ENCODE measurements at places on chromosomes 1 and 21.

- DNase-seq: no peak
Observed at GRCh38 chr1:220370041-220370700, 97.9 kb upstream of the RAB3GAP2 start.

GRCh38 chr21:43767984-43768867 lies 7.9 kb downstream of the CSTB start:
- no peak for DNase-seq

DNA sequence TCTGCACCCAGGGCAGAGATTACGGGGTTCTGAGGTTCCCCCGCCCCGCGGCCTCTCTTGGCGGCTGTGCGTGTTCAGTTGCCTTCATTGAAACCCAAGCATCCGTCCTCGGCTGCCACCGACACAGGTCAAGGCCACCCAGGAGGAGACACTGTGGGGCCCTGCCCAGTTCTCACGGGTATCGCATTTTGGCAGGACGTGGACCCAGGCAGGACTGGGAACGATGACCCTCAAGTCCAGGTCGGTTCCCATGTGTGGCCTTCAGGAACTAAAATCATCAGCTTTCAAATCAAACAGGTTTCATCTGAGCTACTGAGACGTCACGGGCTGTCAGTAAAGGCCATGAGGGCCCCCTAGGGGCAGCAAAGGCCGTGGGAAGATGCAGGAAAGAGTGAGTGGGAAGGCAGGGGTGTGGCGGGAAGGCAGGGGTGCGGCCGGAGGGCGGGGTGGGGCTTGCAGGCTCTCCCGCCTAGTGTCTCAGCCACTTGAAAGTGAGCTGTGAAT lies 7.0 kb upstream of the C1orf174 start:
- DNase-seq: no peak

- DNase-seq: no peak
Observed at GRCh38 chr1:183652547-183653461, at the start of gene APOBEC4. Gene APOBEC4, minus strand, starts transcription at chr1:183653316. Its CDS starts 4,535 bp downstream, at chr1:183648781.

DNA sequence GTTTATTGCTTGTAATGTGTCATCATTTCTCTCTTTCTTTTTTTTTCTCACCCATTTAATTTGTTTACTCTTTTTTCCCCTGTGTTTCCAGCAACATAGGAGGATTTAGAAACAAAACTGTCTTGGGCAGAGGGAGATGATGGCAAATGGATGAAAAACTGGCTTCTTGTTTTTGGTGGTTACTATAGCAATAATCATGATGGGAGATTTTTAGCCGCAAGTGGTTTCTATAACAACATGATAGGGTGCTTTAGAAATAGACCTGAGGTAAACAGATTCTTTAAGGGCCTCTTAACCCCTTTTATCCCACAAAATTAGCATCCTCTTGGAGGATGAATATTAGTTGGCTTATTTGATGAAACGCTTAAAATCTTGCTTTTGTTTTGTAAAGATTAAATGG lies 51.6 kb downstream of the CRB1 start:
- DNase-seq: no peak

DNA sequence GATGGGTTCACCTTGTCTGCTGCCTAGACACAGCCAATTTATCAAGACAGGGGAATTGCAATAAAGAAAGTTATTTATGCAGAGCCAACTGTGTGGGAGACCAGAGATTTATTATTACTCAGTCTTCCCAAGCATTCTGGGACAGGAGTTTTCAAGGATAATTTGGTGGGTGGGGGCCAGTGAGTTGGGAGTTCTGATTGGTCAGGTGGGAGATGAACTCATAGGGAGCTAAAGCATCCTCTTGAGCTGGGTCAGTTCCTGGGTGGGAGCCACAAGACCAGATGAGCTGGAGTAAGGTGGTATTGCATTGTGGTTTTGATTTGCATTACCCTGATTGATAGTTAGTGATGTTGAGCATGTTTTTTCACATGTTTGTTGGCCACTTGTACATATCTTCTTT lies 86.1 kb downstream of the PRKAB2 start:
- no peak for DNase-seq

GRCh38 chr1:192916021-192916420 lies 107.2 kb downstream of the RGS2 start:
- no peak for DNase-seq

DNA sequence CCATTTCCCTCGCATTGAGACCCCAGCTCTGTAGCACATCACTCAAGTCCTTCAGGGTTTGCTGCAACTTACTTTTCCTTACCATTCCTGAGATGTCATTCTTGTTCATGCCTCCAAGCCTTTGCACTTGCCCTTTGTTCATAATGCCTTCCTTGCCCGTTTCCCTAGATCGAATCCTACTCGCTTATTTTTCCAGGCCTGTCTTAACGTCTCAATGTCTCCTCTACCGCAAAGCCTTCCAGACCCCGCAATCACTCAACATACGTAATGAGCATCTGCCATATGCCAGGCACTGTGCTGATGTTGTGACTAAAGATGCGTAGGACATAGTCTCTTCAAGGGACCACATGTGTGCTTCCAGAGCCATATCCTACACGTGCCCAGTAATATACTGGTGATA lies 31.1 kb upstream of the CNIH3 start:
- DNase-seq: no peak

GRCh38 chr21:46195595-46196195 lies 11.4 kb upstream of the SPATC1L start:
- DNase-seq: no peak

GRCh38 chr1:228527596-228527995 lies 40.4 kb downstream of the RNF187 start:
- DNase-seq: no peak

GRCh38 chr1:208113011-208113410 lies 131.2 kb downstream of the PLXNA2 start:
- no peak for DNase-seq

- DNase-seq: no peak
Observed at GRCh38 chr1:167911413-167911812, 2.5 kb downstream of the ADCY10 start.

GRCh38 chr1:218718977-218719376 lies 373.8 kb downstream of the TGFB2 start:
- no peak for DNase-seq

GRCh38 chr21:35147439-35147838 lies 98.3 kb upstream of the RUNX1 start:
- no peak for DNase-seq

GRCh38 chr21:26833011-26833410 lies 12.2 kb downstream of the ADAMTS1 start:
- no peak for DNase-seq

GRCh38 chr1:184882957-184883815 lies 91.1 kb downstream of the NIBAN1 start:
- peak; percentile 76 for DNase-seq

DNA sequence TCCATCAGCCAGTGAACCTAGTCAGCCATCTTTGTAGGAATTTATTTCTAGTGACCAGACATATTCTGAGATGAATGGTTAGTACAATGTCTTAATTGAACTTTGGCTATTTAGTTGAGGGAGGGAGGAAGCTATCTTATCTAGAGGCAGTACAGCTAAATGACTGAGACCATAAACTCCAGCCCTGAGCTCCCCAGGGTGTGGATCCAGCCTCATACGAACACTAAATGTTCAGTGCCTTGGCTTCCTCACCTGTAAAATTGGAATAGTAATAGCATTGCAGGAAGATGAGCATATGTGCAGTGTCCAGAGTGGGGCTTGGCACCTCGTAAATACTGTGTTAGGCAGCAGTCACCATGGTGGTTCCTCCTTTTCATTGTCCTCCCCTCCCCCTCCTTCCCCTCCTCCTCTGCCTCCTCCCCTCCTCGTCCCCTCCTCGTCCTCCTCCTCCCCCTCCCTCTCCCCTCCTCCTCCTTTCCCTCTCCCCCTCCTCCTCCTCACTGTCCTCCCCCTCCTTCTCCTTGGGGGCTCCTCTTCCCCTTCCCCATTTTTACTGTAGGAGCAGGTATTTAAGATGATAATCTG lies 108.2 kb downstream of the GALNT2 start:
- DNase-seq: no peak

DNA sequence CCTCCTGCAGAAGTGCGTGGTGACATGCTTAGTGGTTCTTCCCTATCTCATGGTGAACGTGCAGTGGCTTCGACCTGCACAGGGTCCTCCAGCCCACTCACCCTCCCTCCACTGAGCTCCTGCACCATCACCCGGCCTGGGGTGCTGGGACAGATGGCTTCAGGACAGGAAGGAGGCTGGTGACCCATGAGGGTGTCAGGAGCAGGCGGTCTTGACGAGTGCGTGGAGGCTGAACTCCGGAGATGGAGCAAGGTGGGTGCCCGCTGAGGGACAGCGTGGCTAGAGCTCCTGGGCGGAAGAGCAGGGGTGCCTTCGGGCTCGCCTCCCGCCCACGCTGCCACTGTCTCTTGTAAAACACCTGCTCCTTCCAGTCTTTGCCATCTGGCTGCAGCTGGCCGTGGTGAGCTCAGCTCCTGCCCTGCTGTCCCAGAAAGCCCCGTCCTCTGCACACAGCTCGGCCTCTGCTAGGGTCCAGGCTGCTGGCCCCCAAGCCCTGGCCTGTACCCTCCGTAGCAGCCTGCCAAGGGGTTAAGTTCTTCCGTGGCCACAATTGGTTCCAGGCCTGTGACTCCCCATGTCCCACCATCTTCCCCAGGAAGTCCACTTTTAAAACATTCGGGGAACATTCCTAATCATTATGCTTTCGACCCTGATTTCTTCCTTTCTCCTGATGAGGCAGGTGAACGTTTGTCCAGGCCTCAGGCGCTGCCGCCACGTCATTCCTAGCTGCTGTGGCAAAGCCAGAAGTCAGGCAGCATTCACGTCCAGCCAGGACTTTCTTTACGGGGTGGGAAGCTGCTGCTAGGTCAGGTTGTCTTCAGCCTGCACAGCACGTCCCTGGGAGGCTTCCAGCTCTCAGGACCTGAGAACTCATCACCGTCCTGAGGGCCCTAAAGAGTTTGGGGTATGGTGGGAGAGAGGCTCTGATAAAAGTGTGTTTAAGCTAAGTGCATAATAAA lies 8.1 kb downstream of the KRTAP10-1 start:
- no peak for DNase-seq

GRCh38 chr1:205316161-205316566 lies 5.4 kb downstream of the NUAK2 start:
- DNase-seq: no peak

DNA sequence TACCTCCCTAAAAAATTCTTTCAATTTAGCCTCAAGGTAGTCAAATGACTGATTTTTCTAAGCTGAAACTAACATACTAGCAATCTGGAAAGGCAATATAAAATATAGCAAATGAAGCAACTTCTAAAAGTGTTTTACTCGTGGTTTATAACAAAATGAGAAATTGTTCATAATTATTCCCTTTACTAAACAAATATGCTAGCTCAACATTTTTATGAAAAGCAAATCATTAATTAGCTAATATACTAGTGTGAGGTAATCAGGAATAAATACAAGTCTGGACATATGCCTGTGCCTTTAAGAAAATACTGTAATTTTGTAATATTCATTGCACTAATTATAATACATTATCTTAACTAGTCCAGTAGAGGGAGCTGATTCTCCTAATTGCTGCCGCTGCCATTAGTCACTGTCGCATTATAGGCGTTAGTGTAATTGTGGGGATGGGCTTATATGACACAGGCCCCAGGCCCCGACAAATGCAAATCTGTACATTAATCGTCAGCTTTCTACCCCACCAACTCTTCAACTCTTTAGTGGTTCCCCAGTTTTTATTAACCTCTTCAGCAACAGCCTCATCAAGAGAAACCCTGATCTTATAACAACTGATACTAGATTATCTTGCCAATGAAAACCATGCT lies 160.9 kb downstream of the GABPA start:
- DNase-seq: peak; percentile 34

DNA sequence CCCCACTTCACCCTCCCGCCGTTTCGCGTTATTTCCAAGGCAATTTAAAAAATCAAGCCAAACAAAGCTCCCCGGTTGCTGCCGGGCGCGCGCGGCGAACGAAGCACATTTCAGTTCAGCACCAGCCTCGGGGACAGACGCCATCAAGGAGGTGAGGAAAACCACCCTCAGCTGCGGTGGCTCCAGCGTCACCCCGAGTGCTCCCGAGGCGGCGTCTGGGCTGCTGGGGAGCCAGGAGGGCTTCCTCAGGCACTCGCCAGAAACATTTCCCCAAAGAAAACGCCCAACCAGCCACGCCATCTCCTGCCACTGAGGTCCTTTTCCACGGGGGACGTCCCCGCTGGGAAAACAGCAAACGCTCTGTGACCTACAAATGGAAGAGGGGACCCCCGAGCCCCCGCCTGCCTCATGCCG lies 623 bp downstream of the GNG4 start:
- DNase-seq: peak; percentile 43

GRCh38 chr1:212514056-212514614 lies 81.4 kb downstream of the NENF start:
- DNase-seq: peak; percentile 6

DNA sequence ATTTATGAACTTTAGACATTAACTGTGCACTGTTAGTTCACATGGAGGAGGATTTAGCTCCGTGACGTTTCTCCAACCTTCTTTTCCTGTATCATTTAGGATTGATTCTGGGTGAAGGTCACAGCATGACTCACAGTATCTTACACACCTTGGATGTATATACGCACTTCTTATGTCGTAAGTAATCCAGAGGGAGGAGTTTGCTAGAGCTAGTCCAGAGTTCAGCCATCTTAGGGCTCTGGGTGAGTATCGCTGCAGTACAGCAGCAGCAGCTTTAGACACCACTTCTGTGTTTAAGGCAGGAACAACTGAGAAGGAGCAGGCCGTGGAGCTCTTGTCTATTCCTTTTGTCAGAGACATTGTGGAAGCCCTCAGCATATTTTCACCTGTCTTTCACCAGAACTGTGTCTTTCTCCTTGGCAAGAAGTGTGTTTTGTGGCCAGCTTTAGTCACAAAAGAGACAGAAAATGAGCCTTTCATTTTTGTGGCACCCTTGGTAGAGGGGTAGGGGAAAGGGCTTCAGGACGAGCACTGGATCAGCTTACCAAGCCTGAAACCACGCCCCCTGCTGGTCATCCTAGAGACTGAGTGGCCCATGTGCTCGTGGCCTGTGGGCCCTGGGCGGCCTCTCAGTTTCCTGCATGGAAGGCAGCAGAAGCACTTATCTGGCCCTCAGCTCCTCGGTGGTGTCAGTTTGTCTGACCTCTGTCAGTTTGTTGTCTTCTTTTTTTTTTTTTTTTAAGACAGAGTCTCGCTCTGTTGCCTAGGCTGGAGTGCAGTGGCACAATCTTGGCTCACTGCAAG lies 64.0 kb downstream of the ADARB1 start:
- DNase-seq: peak; percentile 67

DNA sequence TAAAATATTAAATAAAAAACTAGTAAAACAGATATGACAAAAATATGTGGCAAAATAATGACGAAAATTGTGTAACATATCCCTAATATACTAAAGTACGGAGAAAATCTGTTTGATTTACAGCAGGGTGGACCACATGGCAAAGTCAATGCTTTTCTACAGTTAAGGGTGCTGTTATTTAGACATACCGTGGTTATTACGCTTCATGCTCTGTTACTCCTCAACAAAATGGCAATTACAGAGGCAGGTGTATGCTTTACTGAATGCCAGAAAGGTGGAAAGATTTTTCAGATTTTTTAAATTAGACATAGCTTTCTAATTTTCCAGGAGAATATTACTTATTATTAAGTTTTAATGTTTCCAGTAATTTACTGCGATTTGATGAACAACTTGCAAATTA lies 343.9 kb upstream of the DPYD start:
- no peak for DNase-seq

DNA sequence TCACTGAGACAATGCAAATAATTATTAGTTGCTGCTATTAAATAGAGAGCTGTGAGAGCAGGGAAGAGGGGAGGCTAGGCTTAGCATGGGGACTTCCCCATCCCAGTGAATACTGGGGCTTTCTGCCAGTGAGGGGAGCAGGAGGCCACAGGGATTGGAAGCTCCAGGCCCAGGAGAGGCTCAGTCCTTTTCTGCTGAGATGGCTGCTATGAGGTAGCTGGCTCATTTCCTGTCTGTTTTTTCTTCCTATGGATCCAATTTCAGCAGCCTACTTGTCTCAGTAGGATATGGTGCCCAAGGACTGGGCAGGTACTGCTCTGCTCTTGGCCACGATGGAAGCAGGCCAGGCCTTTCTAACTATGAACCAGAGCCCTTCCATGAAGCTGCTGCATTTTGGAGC lies 10.0 kb downstream of the STMN1 start:
- DNase-seq: no peak
